ACHN (cell line): ENCODE measurements at places on chromosomes 7 and 10.
A peak's percentile ranks its signal among the peaks of the same experiment; 100 is the strongest.

GRCh38 chr7:106952658-106953231, 87.7 kb downstream of the PIK3CG start:
- no peak for DNase-seq

DNA sequence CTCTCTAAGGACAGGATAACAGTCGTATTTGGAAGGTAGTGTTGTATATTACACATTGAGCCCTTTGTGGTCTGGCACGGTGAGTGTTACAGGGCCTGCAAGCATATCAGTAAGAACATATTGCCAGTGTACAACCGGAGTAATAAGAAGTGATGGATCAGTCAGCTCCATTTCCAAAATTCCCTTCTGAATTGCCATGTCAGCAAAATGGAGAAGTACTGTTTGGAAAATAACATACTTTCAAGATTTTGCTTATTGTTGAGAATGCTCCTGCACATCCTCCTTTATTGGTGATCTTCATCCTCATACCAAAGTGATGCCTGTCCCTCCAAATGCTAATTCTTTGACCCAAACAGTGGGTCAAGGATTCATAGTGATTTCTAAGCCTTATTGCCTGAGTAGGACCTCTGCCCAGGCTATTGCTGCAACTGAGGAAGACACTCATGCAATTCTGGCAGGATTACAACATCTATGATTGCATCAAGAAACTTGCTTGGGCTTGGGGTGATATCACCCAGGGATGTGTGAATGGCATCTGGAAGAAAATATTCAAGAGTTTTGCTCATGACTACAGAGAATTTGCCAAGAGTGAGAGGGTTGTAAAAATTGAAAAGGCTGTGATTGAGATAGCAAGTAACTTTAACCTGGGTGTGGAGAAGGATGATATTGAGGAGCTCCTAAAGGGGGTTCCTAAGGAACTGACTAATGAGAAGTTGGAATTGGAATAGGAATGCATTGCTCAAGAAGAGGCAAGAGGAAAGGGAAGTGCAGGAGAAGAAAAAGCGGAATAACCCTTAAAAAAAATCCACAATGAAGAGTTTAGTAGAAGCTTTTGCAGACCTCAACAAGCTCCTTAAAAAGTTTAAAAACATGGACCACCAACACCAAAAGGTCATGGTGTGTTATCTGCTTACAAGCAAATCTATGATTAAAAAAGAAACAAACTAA, 452.2 kb upstream of the SORCS1 start:
- DNase-seq: no peak

- DNase-seq: no peak
Measured at GRCh38 chr7:138626846-138627245, 74.3 kb downstream of the SVOPL start.

DNA sequence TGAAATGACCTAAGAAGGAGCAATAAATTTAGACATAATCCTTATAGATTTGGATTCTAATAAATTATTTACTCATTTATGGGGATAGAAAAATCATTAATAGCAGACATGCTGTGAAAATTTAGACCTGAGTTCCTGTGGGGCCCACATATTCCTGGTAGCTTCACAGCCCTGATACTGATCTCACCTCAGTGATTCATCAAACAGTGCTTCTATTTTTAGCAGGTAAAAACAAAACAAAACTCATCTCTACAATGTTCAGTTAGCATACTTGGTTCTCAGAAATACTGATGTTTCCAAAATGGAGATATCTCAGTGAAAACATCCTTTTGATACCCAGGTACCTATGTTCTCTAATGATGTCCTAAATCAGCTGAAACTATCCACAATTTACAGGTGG, 841.1 kb upstream of the SORCS1 start:
- DNase-seq: no peak

DNA sequence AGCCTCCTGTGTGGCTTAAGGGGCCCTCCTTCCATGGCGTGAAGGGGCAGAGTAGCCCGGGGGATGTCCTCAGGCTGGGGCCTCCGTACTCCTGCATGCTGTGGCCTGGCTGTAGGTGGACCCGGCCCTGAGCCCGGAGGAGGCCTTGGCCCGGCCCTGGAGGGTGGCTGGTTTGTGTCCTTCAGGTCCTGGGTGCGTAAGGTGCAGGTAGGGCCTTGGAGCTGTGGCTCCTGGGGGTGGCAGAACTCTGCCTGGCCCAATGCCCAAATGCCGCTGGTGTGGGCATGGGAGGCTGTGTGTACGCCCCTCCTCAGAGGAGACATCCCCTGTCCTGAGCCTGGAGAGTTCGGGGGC, 26.9 kb upstream of the AMZ1 start:
- DNase-seq: no peak

DNA sequence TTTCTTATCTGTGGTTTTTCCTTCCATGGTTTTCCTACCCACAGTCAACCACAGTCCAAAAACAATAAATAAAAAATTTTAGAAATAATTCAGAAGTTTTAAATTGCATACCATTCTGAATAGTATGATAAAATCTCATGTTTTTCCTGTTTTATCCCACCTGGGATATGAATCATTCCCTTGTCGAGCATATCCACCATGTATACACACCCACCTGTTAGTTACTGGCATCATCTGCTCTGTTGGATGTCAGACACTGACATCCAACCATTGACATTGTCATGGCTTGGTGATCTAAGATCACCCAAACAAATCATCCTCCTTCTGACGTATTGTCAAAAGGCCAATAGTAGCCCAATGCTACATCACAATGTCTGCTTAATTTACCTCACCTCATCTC, 749.8 kb downstream of the TNS3 start:
- DNase-seq: no peak

GRCh38 chr10:132551093-132551807, 13.7 kb downstream of the INPP5A start:
- no peak for DNase-seq

- DNase-seq: peak; percentile 6
Measured at GRCh38 chr10:13346283-13347042, 1.6 kb downstream of the SEPHS1 start.
